Immature natural killer cell (primary cell): ENCODE measurements at places on chromosomes 13 and 19.

DNA sequence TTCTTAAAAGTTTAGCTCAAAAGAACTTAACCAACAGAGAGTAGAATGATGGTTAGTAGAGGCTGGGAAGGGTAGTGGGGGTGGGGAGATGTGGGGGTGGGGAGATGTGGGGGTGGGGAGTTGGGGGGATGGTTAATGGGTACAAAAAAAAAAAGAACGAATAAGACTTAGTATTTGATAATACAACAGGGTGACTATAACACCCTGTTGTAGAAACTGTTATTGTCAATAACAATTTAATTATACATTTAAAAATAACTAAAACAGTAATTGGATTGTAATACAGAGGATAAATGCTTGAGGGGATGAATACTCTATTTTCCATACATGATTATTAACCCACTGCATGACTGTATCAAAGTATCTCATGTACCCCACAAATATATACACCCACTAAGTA is 91.1 kb downstream of the ZC3H13 start:
- no peaks in the 10 kb centered on the region for H3K4me1 ChIP-seq
- DNase-seq = no peak
- no peaks in the 10 kb centered on the region for H3K27me3 ChIP-seq
- H3K4me3 ChIP-seq = no peak overlapping the region
- H3K36me3 ChIP-seq = peaks cover 30% of the 10 kb centered on the region
- no peak overlapping the region for H3K27ac ChIP-seq

- peaks cover 2% of the 10 kb centered on the region for H3K27me3 ChIP-seq
- H3K4me3 ChIP-seq = no peak overlapping the region
- DNase-seq = no peak
Measured at GRCh38 chr19:35350591-35350990, 2.9 kb downstream of the FFAR1 start.

GRCh38 chr19:3471954-3472655 is 8.2 kb downstream of the SMIM24 start:
- H3K36me3 ChIP-seq = no peaks in the 10 kb centered on the region
- H3K4me3 ChIP-seq = no peak overlapping the region
- no peak overlapping the region for H3K27ac ChIP-seq
- peak; percentile 23 for DNase-seq
- H3K27me3 ChIP-seq = peaks cover 4% of the 10 kb centered on the region

GRCh38 chr13:112835344-112835743 is 133.7 kb upstream of the MCF2L start:
- peaks cover 23% of the 10 kb centered on the region for H3K36me3 ChIP-seq
- H3K27me3 ChIP-seq = no peaks in the 10 kb centered on the region
- no peak overlapping the region for H3K27ac ChIP-seq
- DNase-seq = no peak
- H3K4me1 ChIP-seq = no peaks in the 10 kb centered on the region
- no peak overlapping the region for H3K4me3 ChIP-seq

- peak; percentile 65 for DNase-seq
- peak overlapping the region; percentile 75 for H3K4me3 ChIP-seq
- H3K36me3 ChIP-seq = peaks cover 7% of the 10 kb centered on the region
- peaks cover 28% of the 10 kb centered on the region for H3K4me1 ChIP-seq
- peak overlapping the region; percentile 94 for H3K27ac ChIP-seq
Measured at GRCh38 chr19:11324079-11324661, 15.3 kb downstream of the RAB3D start.

- peaks cover 40% of the 10 kb centered on the region for H3K36me3 ChIP-seq
- no peaks in the 10 kb centered on the region for H3K27me3 ChIP-seq
- DNase-seq = no peak
- peaks cover 46% of the 10 kb centered on the region for H3K4me1 ChIP-seq
- H3K4me3 ChIP-seq = no peak overlapping the region
- H3K27ac ChIP-seq = no peak overlapping the region
Measured at GRCh38 chr19:9156304-9156703, 16.1 kb downstream of the ZNF317 start.
